ENCODE measurements at places on chromosomes 12 and 14.

DNA sequence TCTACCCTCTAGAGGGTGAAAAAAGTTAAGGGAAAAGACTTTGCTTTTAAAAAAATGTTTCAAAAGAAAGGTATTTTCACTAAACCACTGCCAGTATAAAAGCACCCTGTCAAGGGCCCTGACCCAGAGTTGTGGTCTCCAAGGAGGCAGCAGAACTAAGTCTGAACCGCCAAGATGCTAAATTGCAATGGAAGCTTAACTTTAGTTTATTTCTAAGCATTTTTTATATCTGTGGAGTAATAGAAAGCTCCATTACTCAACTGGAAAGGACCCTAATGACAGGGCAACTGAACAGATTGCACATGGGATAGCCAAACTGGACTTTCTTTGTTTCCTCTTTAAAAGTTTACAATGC is 379.8 kb downstream of the NAV3 start:
- DNase-seq, result no peak

- no peak for DNase-seq
Observed at GRCh38 chr14:59215322-59215721, 26.9 kb downstream of the DAAM1 start.

DNA sequence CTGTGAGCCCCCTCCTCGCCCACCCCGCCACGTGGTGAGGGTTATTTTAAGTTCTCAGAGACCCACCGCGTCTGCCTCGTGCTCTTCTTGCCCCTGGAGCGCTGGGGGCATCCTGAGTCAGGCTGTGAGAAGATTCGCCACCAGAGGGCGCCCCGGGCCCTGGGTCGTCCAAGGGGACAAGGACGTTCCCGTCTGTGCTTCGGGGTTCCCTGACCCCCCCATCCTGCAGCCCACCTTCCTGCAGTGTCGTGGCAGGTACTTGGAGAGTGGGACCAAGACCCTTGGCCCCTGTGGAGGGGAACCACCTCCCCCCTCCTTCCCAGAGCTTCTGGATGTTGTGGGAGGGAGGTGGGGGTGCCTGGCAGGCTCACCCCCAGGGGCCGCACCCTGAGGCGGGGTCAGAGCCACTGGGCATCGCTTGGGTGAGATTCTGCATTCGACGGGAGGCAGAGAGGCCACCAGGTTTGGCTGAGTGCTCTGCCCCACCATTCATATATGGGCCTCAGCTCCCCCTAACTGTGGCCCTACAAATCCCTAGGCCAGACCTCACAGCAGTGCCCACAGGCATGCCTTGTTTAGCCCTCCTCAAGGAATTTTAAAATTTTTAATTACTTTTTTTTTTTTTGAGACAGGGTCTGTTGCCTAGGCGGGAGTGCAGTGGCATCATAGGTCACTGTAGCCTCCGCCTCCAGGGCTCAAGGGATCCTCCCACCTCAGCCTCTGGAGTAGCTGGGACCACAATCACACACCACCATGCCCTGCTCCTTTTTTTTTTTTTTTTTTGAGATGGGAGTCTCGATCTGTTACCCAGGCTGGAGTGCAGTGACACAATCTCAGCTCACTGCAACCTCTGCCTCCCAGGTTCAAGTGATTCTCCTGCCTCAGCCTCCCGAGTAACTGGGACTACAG is 17.0 kb downstream of the RHOF start:
- peak; percentile 74 for DNase-seq

- DNase-seq, result no peak
Observed at GRCh38 chr12:66033151-66033550, 97.4 kb downstream of the LLPH start.

- DNase-seq, result no peak
Observed at GRCh38 chr14:60206837-60207533, 41.8 kb upstream of the DHRS7 start.

GRCh38 chr14:30191639-30192279 is 264.1 kb upstream of the PRKD1 start:
- no peak for DNase-seq

- DNase-seq, result no peak
Observed at GRCh38 chr12:52127683-52128450, 48.4 kb downstream of the SMIM41 start.

- no peak for DNase-seq
Observed at GRCh38 chr14:104526723-104527645, 52.6 kb upstream of the C14orf180 start.

DNA sequence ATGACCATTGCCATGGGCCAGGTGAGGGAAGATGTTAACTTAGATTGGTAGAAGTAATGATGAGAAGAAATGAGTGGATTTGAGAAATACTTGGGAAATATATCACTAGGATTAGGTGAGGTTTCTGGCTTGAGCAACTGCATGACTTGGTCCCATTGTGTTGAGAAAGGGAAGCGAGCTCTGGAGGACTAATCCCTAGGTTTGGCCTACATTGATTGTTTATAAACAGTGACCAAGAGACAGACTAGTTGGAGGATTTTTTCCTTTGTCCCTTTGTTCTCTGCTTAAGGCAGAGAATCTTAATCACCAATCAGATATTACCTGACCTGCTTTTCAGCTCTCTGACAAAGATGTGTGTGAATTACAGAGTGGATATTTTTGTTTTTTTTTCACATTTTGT is 100.5 kb downstream of the AEBP2 start:
- DNase-seq, result no peak

GRCh38 chr14:56349960-56350359 is 229.6 kb upstream of the TMEM260 start:
- DNase-seq, result no peak

DNA sequence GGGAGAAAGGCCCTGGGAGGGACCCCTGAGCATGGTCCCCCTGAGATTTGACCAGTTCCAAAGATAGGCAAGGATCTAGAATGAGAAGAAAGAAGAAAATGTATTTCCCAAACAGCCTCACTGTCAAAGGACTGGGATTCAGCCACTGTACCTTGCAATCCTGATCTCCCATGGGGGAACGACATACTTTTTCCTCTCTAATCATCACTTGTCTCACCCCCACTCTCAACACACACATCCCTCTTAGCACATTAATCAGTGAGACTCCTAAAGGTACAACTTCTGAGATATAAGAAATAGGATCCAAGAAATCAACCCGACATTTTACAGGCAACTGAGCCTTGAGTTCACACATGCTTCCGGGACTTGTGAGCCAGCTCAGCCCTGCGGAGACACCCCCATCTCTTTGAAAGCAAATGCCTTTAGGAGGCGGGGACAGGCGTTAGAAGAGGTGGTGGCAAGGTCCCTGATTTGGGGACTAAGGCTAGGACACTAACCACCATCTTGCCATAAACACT is 1.4 kb downstream of the MAP3K9 start:
- DNase-seq, result peak; percentile 47

GRCh38 chr12:116803013-116803736 is 65.1 kb downstream of the RNFT2 start:
- DNase-seq, result no peak

DNA sequence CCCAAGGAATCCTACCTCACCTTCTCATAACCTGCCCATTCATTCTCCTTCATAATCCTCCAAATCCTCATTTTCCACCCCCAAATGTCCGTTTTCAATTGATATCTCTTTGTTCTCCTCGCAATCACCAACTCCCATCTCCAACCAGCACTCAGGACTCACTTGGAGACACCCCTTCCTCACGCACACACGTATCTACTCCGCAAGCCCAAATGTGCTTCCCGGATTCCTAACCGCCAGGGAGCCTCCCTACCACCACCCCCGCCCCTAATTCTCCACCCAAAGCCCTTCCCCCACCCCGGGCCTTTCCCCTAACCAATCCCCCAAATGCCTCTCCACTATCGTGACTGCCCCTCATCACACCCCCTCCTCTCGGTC is 304 bp downstream of the KCTD10 start:
- no peak for DNase-seq

DNA sequence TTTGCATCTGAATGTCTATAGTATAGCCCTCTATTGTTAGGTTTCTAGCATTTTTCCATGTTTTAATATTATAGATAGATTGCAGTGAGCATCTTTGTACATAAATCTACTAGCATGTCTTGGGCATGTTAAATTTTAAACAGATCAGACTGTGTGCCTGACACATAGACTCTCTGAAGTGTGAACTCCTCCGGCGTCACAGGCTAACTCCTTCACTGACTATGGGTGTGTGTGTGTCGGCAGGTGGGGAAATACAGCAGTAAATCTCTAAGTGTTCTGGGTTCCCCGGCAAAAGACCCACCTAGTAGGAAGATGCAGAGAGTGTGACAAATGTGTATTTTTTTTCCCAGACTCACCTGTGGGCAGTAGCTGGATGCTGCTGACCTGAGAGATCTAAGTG is 2.3 kb downstream of the VWF start:
- no peak for DNase-seq

DNA sequence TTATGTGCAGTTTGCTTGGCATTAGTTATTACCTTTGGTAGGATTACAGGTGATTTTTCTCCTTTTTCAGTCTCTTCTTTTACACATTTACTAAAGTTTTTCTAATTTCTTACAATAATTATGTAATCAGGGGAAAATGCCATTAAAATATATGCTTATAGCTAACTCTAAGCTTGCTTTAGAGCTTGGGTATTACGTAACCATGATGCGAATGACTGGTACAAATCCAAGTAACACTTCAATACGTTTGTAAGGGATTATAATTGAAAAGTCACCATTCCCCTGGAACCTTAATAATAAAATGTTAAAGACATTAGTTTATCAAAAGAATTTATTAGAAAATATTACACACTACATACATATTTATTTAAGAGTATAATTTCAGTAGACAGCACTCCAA is 71.6 kb downstream of the SCAF11 start:
- DNase-seq, result no peak

- DNase-seq, result no peak
Observed at GRCh38 chr12:24931666-24932405, 17.1 kb downstream of the BCAT1 start.

DNA sequence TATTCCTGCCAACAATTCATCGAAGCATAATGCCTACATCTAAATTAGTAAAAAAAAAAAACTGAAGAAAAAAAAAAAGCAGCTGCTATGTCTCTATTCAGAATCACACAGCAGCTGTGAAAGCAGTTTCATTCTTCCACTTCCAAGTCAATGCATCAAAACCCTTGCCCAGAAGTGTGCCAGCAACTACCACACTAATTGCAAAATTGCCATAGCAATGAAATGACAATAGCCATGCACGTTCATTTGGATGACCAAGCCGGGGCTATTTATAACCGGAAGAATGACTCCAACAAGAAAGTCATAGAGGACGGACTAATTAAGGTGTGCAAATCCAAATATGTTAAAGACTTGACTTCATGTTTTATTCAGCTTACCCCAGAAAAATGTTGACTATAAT is 42.5 kb downstream of the SLC2A13 start:
- no peak for DNase-seq

- DNase-seq, result no peak
Observed at GRCh38 chr12:49798248-49798647, 30.0 kb downstream of the NCKAP5L start.

GRCh38 chr12:92108651-92109050 is 37.0 kb downstream of the BTG1 start:
- no peak for DNase-seq

- no peak for DNase-seq
Observed at GRCh38 chr14:61388173-61388975, 67.0 kb downstream of the PRKCH start.

GRCh38 chr14:56423544-56423943 is 156.1 kb upstream of the TMEM260 start:
- DNase-seq, result no peak

DNA sequence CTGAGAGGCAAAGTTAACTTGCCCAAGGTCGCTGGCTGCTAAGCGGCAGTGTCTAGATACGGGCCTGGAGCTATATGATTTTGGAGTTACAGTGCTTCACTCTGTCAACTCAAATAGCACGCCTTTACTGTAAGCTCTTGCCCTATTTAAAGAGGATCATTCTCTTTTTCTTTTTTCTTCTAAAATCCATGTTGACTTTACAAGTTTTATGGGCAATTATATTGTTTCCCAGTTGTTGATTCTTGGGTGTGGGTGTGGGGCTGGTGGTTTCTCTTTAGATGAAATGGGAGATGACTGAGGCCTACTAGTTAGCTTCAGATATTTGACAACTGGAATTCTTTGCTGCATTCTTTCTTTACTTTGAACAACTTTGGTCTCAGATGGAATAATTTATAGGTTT is 70.7 kb downstream of the C12orf75 start:
- no peak for DNase-seq

All from stimulated activated CD8-positive, alpha-beta memory T cell treated with anti-CD3 and anti-CD28 coated beads, Interleukin-15, amount 100 ng/mL, for 48 hours (primary cell).